Skin of body (tissue), 3 donors: ENCODE measurements at places on chromosomes 3 and 15. TPM values are rescaled to one million over a fixed set of nuclear protein-coding genes. Genes with fewer than 3 reads are reported as not detected.

DNA sequence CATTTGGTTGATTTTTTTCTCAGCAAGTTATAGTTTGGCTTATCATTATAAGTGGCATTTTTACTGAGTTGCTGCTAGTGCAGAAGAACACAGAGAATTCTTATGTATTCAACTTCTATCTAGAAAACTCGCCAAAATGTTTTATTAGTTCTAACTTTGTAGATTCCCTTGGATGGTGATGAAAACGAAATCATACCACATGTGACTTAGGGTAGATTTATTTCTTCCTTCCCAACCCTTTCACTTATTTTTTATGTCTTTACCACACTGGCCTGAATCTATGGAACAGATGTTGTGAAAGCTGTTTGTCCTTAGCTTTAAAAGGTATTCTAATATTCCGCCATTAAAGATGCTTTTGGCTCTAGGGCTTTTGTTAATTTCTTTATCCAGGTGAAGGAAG is 503.3 kb upstream of the CFAP20DC start:
- no peak for DNase-seq

DNA sequence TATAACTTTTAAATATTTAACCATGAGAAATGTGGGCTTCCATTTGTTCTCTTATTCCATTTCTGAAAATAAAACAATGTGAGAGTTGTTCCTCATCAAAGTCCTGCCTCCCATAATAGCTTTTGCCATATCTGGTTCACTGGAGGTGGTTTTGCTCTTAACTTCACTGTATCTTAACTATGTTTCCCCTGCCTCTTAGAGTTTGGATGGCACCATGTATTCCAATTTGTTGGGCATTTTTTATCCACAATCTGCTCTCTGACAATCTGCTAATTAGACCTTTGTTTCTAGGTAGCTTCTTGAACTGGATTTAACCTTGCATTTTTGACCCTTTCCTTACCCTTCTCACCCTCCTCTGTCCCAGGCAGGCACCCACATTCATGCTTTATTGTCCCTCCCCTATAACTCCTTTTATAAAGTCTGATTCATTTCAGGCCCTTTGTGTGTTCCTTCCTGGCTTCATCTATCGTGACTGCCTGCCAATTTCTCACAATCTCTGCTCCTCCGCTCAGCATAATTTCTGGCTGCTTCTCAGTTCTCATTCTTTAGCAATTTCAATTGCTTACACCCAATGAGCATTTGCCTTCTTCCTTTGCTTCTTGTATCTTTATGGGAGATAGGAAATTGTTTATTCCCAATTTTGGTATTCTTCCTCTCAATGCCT is 144.2 kb upstream of the ARHGEF26 start:
- peak; percentile 78 for DNase-seq

DNA sequence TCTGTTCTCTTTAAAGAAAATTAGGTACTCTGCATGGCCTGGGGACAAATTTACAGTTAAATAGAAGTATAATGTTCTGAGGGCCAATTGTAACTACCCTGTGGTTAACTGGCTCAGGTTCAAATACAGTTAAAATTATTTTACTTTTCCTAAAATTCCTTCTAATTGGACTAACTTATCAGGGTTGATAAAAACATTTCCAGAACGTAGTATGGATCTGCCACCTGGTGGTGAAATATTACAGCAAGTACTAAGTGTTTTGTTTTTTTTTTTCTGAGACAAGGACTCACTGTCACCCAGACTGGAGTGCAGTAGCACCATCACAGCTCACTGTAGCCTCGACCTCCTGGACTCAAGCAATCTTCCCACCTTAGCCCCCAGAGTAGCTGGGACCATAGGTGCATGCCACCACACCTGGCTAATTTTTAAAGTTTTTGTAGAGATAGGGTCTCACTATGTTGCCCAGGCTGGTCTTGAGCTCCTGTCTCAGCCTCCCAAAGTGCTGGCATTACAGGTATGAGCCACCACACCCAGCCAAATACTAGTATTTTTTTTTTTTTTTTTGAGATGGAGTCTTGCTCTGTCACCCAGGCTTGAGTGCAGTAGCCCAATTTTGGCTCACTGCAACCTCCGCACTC is 29.2 kb downstream of the NEO1 start:
- DNase-seq, result peak; percentile 20

- DNase-seq, result no peak
Observed at GRCh38 chr3:28860307-28860706, 420.6 kb upstream of the RBMS3 start.

DNA sequence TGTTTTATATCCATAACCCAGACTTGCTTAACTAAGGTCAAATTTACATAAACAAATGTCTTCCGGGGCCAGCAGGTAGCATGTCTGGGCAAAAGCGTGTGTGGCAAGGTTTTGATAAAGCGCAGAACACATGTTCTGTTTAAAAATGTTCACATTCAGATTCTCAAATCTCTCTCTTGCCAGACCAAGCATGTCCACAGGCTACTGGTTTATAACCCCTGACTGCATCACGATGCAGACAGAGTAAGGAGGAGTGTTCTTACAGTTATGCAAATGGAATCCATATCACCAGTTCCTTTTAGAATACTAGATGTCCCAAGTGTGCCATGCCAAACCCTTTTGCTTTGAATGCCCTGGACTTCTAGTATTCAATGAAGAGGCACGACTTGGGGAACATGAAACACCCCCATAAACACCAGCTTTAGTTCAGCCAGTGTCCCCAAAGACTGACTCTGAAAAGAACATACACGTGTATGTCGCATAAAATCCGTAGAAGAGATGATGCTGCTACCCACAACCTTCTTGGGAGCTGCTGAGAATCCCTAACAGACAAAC is 412.0 kb downstream of the CNTN4 start:
- no peak for DNase-seq

- no peak for DNase-seq
Observed at GRCh38 chr3:134388292-134388691, 14.0 kb upstream of the AMOTL2 start.

GRCh38 chr3:7920211-7920610 is 581.4 kb upstream of the LMCD1 start:
- DNase-seq, result no peak

DNA sequence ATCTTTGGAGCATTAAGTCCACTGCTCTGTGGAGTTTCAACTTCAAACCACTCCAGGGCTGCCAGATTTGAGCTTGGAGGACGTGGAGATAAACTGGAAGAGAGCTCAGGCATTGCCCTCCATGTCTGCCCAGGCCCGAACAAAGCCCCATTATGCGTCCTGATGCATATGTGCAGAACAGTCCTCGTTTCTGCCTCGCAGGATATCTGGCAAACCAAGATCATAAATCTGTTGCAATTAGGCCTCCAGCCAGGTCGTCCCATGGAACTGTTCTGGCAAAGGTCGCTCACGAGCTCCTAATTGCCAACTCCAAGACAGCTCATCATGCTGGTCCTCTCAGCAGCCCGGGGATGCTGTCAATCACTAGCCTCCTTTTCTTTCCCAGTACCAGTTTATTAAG is 91.2 kb downstream of the SEMA5B start:
- DNase-seq, result no peak

GRCh38 chr3:188326968-188327367 is 173.0 kb downstream of the LPP start:
- DNase-seq, result no peak

The ZNF660 gene
- 4.1 TPM for total RNA-seq

The GOLGA6L6 gene
- not detected for total RNA-seq

The ISLR gene
- 46.8 TPM for total RNA-seq

The CELSR3 gene
- 0.39 TPM for total RNA-seq

The ARNT2 gene
- 2.8 TPM for total RNA-seq

The ZMAT3 gene
- total RNA-seq, result 4.7 TPM

The KCNAB1 gene
- 6.3 TPM for total RNA-seq

The TMEM202 gene
- not detected for total RNA-seq
